ENCODE measurements at places on chromosomes 16 and 17.

GRCh38 chr16:58684001-58684353, 593 bp downstream of the SLC38A7 start:
- H3K36me3 ChIP-seq = no peaks in the 10 kb centered on the region
- H3K27ac ChIP-seq = peak overlapping the region; percentile 84
- DNase-seq = no peak
- H3K4me3 ChIP-seq = peak overlapping the region; percentile 87
- H3K27me3 ChIP-seq = no peaks in the 10 kb centered on the region

DNA sequence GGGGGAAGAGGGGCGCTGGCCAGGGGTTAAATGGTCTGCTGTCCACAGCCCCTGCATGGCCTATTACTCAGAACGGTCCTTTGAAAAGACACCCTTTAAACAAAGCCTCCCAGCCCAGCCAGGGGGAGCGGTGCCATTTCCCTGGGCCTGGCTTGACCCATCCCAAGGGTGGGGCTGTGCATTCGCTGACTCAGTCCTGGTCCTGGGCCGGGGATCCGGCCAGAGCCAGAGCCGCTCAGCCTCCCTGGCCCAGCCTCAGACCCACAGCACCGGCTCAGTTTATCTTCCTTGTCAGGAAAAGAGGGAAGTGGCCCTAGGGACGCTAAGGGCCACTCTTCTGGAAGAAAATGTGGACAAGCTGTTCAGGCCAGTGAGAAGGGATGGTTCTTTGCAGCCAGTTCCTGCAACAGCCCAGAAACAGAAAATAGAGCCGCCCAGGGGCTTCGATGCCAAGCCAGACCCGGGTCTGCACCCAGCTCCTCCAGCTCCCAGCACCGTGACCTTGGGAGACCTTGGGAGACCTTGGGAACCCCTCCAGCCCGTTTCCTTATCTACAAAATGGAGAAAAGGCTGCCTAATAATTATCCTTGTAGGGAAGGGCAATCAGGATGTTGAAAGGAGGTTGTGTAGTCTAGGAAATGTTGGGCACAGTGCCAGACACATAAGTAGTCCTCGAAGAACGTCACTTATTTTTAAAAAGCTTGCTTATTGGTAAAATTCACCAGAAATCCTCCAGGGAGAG, 82.5 kb downstream of the ZDHHC7 start:
- H3K4me1 ChIP-seq = no peaks in the 10 kb centered on the region
- no peak overlapping the region for H3K27ac ChIP-seq
- no peak overlapping the region for H3K4me3 ChIP-seq
- H3K27me3 ChIP-seq = no peaks in the 10 kb centered on the region

- H3K36me3 ChIP-seq = no peaks in the 10 kb centered on the region
- no peaks in the 10 kb centered on the region for H3K27me3 ChIP-seq
- no peak overlapping the region for H3K27ac ChIP-seq
- DNase-seq = no peak
Measured at GRCh38 chr17:10130263-10130662, 68.1 kb downstream of the GAS7 start.

DNA sequence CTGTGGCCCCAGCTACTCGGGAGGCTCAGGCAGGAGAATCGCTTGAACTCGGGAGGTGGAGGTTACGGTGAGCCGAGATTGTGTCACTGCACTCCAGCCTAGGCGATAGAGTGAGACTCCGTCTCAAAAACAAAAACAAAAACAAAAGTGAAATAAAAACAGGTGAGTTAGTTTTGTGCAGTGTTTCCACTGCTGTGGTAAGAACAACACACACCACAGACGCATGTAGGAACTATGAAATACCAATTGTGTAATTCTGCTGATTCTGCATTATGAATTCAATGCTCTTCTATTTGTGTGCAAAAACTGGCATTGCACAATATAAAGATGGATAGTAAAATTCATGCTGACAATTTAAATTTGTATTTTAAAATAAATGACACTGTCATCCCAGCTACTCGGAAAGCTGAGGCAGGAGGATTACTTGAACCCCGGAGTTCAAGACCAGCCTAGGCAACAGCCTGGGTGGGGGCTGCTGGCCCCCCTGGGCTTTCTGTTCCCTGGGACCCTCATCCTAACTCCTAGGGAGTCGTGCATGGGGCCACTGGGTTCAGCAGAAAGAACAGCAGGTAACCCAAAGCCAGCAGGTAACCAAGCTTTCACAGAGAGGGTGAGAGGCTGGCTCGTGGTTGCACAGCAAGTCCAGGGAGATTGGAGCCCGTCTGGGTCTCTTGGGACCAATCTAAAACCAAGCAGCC, 10.6 kb upstream of the RHBDF2 start:
- H3K4me1 ChIP-seq = no peaks in the 10 kb centered on the region
- no peak overlapping the region for H3K4me3 ChIP-seq
- DNase-seq = no peak
- no peaks in the 10 kb centered on the region for H3K36me3 ChIP-seq

- H3K4me3 ChIP-seq = no peak overlapping the region
- H3K4me1 ChIP-seq = no peaks in the 10 kb centered on the region
- no peak for DNase-seq
- no peaks in the 10 kb centered on the region for H3K27me3 ChIP-seq
- H3K27ac ChIP-seq = peak overlapping the region; percentile 42
- H3K36me3 ChIP-seq = no peaks in the 10 kb centered on the region
Measured at GRCh38 chr17:61254904-61255303, 144.7 kb upstream of the TBX2 start.

DNA sequence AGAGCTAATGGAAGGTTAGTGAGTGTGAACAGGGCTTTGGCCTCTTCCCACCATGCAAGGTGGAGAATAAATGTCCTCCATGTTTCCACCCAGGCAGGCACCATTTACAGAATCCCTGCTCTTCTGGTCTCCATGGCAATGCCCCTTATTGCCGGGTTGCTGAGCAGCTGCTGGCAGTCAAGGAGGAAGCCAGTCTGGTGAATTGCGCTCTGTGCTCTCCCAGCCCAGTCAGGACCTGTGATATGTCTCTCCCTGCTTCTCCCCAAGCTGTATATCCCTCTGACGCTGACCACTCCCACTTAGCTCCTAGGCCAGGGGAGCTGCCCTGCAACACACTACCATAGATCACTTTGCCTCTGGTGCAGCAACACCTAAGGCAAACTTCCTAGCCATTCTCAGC, 402.1 kb upstream of the ERCC4 start:
- no peaks in the 10 kb centered on the region for H3K4me1 ChIP-seq
- no peaks in the 10 kb centered on the region for H3K27me3 ChIP-seq

- H3K27me3 ChIP-seq = no peaks in the 10 kb centered on the region
- no peak overlapping the region for H3K27ac ChIP-seq
- no peak overlapping the region for H3K4me3 ChIP-seq
- peaks cover 4% of the 10 kb centered on the region for H3K4me1 ChIP-seq
- no peaks in the 10 kb centered on the region for H3K36me3 ChIP-seq
- DNase-seq = no peak
Measured at GRCh38 chr17:49557312-49558024, 18.2 kb upstream of the NXPH3 start.

- H3K27me3 ChIP-seq = no peaks in the 10 kb centered on the region
- H3K4me3 ChIP-seq = no peak overlapping the region
- H3K36me3 ChIP-seq = peaks cover 85% of the 10 kb centered on the region
- no peak overlapping the region for H3K27ac ChIP-seq
- H3K4me1 ChIP-seq = peaks cover 13% of the 10 kb centered on the region
- no peak for DNase-seq
Measured at GRCh38 chr16:31187808-31188189, 7.9 kb downstream of the FUS start.

- H3K4me1 ChIP-seq = no peaks in the 10 kb centered on the region
- H3K27me3 ChIP-seq = no peaks in the 10 kb centered on the region
- DNase-seq = no peak
- no peak overlapping the region for H3K4me3 ChIP-seq
- H3K27ac ChIP-seq = no peak overlapping the region
Measured at GRCh38 chr16:65059406-65059980, 62.4 kb downstream of the CDH11 start.

- no peaks in the 10 kb centered on the region for H3K4me1 ChIP-seq
- H3K36me3 ChIP-seq = no peaks in the 10 kb centered on the region
- no peak overlapping the region for H3K4me3 ChIP-seq
Measured at GRCh38 chr17:21190078-21190477, 23.9 kb downstream of the TMEM11 start.

DNA sequence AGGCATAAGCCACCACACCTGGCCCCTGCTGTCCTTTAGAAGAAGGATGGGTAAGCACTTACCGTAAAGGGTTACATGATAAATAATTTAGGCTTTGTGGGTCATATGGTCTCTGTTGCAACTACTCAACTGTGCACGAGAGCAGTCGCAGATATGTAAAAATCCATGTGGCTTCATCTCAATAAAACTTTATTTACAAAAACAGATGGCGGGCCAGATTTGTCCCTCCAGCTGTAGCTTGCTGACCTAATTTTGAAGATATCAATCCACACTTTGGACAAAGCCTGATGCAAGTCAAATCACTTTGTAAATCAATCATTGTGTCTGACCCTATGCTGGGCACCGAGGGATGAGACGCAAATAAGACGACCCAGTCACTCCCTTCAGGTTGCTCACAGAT, 12.1 kb downstream of the TEKT5 start:
- no peak overlapping the region for H3K4me3 ChIP-seq
- H3K27ac ChIP-seq = no peak overlapping the region
- H3K4me1 ChIP-seq = no peaks in the 10 kb centered on the region
- DNase-seq = no peak
- H3K27me3 ChIP-seq = no peaks in the 10 kb centered on the region
- no peaks in the 10 kb centered on the region for H3K36me3 ChIP-seq

GRCh38 chr16:86303787-86304678, 206.3 kb upstream of the FOXF1 start:
- H3K36me3 ChIP-seq = no peaks in the 10 kb centered on the region
- no peaks in the 10 kb centered on the region for H3K4me1 ChIP-seq
- DNase-seq = no peak
- no peak overlapping the region for H3K27ac ChIP-seq
- no peaks in the 10 kb centered on the region for H3K27me3 ChIP-seq
- no peak overlapping the region for H3K4me3 ChIP-seq

- H3K27ac ChIP-seq = peak overlapping the region; percentile 46
- no peaks in the 10 kb centered on the region for H3K27me3 ChIP-seq
- no peaks in the 10 kb centered on the region for H3K36me3 ChIP-seq
- no peak overlapping the region for H3K4me3 ChIP-seq
- DNase-seq = no peak
Measured at GRCh38 chr16:75340741-75341491, 89.5 kb upstream of the BCAR1 start.

DNA sequence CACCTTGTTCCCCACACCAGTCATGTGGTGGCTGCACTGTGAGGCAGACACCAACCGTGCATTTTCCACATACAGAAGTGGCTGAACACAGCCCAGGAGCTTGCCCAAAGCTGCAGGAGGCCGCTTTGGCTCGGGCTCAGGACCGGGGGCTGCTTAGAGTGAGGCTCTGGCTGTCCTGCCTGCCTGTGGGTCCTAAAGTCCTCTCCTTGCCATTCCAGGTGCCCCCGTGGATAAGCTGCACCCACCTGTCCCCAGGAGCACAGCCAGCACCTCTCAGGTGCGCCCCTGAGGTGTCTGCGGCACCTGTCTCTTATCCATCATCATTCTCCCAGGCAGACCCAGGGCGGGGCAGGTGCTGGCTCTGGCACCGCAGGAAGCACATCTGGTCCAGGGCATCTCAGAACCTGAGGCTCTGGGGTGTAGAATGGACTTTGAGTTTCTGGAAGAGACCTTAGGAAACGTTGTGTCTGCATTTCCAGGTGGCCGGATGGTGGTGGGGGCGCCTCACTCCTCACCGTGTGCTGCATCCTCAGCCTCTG, 180.5 kb upstream of the ZNF469 start:
- no peak overlapping the region for H3K27ac ChIP-seq
- H3K27me3 ChIP-seq = no peaks in the 10 kb centered on the region
- no peak for DNase-seq

DNA sequence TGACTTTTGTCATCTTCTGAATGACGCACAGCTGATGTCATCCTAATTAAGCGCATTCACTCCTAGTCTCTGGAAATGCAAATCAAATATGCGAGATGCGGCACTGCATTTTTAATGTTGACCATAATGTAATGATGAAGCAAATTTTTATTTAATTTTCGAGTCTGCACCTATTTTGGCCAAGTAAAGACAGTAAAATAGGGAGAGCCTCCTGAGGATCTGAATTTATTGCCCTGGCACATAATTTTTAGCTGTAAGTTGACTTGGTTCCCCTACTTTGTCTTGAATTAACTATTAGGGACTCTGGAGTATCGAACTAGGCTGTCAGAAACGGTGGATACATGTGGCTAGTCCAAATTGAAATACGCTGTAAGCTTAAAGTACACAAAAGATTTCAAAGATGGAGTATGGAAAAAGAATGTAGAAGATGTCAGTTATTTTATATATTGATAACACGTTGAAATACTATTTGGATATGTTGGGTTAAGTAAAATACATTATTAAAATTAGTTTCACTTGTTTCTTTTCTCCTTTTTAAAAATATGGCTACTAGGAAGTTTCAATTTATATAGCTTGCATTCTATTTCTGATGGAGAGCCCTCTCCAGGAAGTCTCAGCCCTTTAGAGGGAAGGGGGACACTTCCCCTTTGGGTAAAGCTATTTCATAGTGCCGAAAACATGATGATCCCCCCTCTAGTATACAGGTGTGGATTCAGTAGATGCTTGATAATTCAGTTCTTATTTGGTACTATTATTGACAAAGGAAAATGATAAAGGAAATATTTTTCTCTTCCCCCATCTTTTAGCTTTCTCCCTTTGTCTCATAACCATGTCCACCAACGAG, 991 bp downstream of the KPNA2 start:
- H3K27ac ChIP-seq = peak overlapping the region; percentile 81
- DNase-seq = no peak
- peak overlapping the region; percentile 67 for H3K4me3 ChIP-seq
- peaks cover 25% of the 10 kb centered on the region for H3K36me3 ChIP-seq

DNA sequence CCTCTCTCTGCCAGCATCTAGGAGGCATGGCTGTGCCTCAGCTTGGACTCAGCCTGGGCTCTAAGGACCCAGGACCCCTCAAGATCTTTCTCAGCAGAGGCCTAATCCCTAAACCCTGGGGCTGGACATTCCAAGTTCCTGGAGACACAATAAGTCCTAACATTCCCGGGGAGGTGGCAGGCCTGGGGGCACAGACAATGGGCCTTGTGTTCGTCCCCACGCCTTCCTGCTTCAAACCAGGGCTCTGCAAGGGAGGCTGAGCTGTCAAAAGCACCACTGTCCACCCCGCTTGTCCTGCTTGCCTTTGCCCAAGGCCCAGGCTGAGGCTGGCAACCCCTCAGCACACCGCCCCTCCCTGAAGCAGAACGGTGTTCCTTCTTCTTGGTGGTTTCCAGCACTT, 13.7 kb downstream of the SDK2 start:
- no peak for DNase-seq
- H3K36me3 ChIP-seq = no peaks in the 10 kb centered on the region
- H3K4me3 ChIP-seq = no peak overlapping the region
- H3K27me3 ChIP-seq = peaks cover 6% of the 10 kb centered on the region
- H3K4me1 ChIP-seq = no peaks in the 10 kb centered on the region

DNA sequence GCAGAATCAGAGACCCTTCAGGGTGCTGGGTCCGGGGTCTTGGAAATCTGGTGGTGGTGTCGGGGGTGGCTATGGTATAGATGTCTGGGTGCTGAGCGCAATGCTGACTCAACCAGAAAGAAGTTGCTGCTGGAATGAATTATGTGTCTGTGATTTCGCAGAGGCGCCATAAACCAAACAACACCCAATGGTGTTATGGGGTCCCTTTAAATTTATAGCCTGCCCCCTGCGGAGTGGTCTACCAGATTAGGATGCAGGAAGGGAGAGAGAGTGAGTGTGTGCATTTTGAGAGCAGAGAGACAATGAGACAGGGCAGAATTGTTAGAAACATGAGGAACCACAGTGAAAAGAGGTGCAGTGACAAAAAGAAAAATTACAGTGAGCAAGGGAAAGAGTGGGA, 100.7 kb upstream of the CDH11 start:
- no peak for DNase-seq
- no peaks in the 10 kb centered on the region for H3K27me3 ChIP-seq
- no peaks in the 10 kb centered on the region for H3K4me1 ChIP-seq
- H3K36me3 ChIP-seq = no peaks in the 10 kb centered on the region

Measured in Panc1 (cell line).